ENCODE measurements at places on chromosomes 11 and 22.

- DNase-seq: no peak
Measured at GRCh38 chr22:40309631-40310030, 36.7 kb upstream of the ADSL start.

DNA sequence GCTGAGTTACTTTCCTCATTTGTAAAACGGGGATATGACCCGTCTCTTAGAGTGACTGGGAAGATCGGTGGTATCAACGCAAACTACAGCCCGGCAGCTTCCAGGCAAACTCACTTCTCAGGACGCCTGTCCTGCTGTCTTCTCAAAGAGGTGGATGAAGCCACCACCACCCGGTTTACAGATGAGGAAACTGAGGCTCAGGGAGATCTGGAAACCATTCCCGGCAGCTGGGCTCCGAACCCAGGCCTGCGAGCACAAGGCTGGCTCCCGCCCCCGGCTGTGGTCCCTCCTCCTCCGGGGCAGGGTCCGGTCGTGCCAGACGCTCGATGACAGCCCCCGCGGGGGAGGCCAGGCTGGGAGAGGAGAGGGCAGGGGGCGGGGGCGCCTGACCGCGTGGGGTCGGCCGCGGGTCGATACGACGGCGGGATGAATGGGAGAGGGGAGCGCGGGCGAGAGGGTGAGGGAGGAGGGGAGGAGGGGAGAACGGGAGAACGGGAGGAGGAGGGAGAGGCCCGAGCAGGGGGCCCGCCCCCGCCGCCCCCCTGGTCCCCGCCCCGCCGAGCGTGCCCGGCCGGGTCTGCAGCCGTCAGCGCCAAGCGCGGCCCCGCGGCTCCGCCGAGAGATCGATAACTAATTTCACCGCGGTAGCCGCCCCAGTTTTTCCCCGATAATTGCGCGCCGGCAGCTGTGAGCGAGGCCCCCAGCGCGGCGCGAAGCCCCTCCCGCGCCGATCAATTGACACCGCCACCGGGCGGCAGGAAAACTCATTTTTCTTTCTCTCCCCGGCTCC lies 14.0 kb downstream of the IGLL1 start:
- DNase-seq: no peak

- no peak for DNase-seq
Measured at GRCh38 chr11:12534549-12534948, 139.7 kb upstream of the TEAD1 start.

DNA sequence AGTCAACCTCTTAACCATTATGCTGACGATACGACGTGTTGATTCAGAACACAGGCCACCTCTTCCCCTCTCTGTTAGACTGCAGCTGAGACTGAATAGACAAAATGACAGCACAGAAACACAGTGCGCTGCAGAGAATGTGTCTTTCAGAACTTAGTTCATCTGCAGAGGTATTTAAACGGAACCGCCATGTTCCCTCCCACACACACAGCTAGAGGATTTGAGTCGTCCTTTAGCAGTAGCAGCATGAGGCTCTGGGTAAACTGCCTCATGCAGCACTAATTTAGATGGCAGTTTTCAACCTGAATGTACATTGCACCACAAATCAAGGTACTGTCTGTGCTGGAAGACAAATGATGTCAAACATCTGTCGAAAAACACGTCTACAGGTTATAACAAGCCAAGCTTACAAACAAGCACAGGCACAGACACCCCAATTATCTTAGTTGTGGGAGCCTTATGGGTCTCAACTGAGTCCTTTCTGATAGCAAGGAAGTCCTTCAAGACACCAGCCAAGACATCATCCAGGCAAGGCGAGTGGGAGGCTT lies 76.6 kb upstream of the LRRC4C start:
- no peak for DNase-seq

- peak; percentile 22 for DNase-seq
Measured at GRCh38 chr11:77183431-77183984, 55.5 kb downstream of the MYO7A start.

- no peak for DNase-seq
Measured at GRCh38 chr11:10385696-10386095, 69.4 kb upstream of the AMPD3 start.

All from cerebellar cortex (tissue), 1 donor.